Esophagus squamous epithelium (tissue), 5 donors: ENCODE measurements at places on chromosomes 5 and 9.

DNA sequence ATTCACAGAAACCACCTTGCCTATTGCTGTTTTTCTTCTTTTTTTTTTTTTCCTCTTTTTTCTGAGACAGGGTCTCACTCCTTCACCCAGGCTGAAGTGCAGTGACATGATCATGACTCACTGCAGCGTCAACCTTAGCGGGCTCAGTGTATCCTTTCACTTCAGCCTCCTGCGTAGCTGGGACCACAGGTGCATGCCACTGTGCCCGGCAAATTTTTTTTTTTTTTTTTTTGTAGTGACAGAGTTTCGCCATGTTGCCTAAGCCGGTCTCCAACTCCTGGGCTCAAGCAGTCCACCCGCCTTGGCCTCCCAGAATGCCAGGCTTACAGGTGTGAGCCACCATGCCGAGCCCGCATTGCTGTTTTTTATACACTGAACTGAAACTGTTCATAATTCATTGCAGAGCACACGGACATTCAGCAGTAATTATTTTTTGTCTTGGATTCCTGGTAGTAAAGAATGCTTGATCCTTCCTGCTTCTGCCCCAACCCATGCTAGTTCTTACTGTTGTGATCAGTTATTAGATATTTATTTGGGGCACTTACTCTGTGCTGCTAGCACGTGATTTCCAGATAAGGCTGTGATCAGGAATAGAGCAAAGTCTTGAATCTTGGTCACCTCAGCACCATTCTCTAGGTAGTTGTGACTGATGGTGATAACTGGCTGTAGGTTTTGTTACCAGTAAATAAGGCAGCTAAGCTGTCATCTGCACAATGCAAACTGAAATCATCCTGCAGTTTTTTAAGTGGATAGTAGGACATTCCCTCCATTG is 14.0 kb downstream of the MAP3K1 start:
- DNase-seq = no peak

- DNase-seq = peak; percentile 20
Measured at GRCh38 chr5:56415356-56415765, 182.2 kb upstream of the ANKRD55 start.

DNA sequence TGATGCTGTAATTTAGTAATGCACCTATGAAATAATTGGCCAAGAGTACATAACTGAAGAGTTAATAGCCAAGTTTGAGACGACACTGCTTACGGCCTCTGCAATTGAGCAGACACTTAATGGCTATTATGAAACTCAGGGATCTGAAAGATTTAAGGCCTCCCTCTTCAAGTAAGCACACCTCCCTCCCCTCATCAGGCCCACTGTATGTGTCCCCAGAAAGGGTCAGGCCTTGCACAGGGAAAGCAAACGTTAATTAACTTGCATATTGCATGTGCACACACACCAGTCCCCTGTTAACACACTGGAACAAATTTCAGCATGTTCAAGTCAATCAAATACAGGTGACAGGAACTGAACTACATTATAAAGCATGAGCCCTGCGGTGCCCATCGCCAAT is 163.6 kb downstream of the SPOCK1 start:
- no peak for DNase-seq

GRCh38 chr5:1821862-1822261 is 20.7 kb downstream of the NDUFS6 start:
- no peak for DNase-seq

GRCh38 chr5:170466988-170467707 is 36.7 kb upstream of the KCNIP1 start:
- no peak for DNase-seq

GRCh38 chr9:123425836-123426365 is 69.9 kb downstream of the CRB2 start:
- no peak for DNase-seq

GRCh38 chr9:2817999-2818803 is 25.7 kb downstream of the PUM3 start:
- no peak for DNase-seq

DNA sequence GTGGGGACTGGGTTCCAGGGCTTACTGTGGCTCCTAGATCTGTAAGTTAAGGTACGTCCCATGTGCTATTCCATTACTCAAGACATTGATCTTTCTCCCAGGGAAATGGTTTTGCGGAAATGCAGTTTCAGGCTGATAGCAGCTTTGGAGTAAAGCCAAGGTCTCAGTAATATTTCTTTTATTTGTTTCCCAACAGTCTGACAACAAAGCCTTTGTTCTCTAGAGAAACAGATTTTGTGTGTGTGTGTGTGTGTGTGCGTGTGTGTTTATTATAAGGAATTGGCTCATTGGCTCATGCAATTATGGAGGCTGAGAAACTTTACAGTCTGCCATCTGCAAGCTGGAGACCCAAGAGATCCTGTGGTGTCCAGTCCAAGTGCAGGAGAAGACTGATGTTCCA is 12.1 kb upstream of the POC5 start:
- no peak for DNase-seq

DNA sequence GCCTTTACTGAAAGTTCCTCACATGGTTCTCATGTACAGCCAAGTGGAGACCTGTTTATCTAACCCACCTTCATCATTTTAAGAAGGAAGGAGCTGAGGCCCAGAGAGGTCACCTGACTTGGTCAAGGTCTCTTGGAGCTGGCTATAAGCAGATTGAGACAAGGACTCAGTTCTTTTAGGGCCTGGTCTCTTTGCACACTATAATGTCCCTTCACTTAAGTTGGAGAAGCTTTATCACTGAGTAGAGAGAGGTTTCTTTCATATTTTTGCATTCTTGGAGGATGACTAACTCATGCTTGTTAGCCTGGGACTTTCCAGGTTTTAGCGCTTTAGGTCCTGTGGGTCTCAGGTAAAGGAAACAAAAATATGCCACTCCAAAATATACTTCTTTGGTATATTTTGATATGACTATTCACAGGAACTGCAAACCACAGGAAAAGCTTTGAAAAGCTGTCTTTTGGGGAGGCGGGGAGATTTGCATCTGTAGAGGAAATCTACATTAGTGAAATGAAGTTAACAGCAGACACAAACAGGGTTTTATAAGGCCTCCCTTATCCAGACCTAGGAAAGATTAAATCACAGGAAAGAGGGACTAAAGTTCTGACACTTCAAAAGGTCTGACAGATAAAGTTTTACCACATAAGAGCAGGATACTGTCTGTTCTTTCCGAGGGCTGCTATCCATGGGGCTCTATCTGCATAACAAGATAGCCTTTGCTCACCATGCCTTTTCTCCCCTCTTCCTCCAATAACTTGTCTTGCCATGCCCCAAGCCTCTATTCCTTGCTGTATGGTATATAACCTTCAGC is 95.8 kb upstream of the ANKRD55 start:
- no peak for DNase-seq

- DNase-seq = no peak
Measured at GRCh38 chr5:173665326-173665725, 48.9 kb upstream of the BOD1 start.

DNA sequence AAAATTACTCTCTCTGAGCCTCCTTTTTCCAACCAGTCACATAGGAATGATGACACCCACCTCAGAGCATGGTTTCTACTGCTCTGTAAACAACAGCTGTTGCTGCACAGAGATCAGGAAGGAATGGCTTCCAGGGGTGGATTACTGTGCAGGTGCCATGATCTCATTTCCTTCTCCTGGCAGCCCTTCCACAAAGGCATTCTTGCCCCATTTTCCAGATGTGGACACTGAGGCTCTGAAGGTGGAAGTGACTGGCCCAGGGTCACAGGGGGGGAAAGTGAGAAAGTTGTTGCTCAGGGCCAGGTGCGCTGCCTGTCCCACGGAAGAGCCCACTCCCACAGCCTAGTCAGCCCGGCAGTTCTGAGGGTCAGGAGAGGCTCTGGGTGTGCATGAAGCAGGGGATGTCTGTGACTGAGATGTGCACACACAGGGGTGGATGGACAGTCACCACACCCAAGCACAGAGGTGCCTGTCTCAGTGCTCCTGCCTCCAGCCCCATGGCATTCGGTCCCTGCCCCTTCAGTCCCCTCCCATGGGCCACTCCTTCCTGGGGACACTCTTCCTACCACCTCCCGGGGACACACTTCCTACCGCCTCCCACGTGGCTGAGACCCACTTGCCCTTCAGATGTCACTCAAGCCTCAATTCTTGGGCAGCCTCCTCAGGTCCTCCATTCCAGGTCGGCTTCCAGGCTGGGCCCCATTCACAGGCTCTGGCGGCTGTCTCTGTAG is 17.0 kb downstream of the FGFR4 start:
- no peak for DNase-seq

DNA sequence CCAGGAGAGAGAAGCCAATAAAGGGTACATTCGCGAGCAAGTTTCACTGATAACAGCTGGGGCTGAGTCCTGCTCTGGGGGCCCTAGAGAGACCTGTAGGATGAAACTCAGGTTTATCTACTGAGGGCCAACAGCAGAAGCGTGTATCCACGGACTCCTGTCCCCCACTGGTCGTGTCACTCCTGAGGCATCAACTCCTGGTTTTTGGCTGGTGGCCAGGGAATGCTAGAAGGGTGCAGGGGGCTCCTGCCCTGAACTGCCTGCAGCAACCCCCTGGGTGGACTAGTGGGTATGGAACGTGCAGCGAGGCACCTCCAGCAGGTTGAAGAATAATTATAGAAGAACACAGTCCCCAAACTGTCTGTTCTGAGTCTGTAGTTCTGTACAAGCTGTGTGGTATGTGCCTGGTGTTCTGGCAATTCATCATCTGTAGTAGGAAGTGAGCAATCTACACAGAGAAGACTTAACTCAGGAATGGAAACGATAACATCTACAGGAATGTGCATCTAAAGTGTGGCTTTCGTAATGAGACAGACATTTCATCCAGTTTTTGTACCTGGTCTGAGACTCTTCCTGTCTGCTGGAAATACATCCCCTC is 64.5 kb upstream of the GNA14 start:
- DNase-seq = no peak

GRCh38 chr5:78560000-78560855 is 88.3 kb downstream of the LHFPL2 start:
- DNase-seq = no peak

- DNase-seq = no peak
Measured at GRCh38 chr9:74444369-74444768, 52.8 kb upstream of the RORB start.

GRCh38 chr5:168365581-168366081 is 74.2 kb downstream of the WWC1 start:
- no peak for DNase-seq

- no peak for DNase-seq
Measured at GRCh38 chr5:30600892-30601291, 592.6 kb upstream of the CDH6 start.

- DNase-seq = no peak
Measured at GRCh38 chr5:31033295-31033694, 160.2 kb upstream of the CDH6 start.

GRCh38 chr9:71791875-71792274 is 23.6 kb upstream of the CEMIP2 start:
- no peak for DNase-seq

- DNase-seq = no peak
Measured at GRCh38 chr9:112487799-112488340, 1.2 kb downstream of the KIAA1958 start.

- DNase-seq = no peak
Measured at GRCh38 chr5:151249281-151249680, 3.7 kb upstream of the GM2A start.

DNA sequence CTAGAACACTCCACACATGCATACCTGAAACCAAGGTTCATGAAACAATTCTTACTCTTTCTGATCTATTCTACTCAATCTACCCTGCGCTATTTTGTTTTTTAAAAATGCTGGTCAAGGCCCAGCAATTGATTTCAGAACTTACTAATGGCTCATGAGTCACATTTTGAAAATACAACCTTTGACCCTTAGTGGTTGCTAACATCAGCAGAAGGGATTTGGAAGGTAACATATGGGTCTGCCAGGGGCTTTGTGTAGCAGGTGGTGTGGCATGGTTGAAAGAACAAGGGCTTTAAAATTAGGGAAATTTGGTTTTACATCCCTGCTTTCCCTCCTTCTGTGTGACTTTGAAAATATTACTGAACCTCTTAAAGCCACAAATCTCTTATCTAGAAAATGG is 101.4 kb downstream of the ATG10 start:
- no peak for DNase-seq

DNA sequence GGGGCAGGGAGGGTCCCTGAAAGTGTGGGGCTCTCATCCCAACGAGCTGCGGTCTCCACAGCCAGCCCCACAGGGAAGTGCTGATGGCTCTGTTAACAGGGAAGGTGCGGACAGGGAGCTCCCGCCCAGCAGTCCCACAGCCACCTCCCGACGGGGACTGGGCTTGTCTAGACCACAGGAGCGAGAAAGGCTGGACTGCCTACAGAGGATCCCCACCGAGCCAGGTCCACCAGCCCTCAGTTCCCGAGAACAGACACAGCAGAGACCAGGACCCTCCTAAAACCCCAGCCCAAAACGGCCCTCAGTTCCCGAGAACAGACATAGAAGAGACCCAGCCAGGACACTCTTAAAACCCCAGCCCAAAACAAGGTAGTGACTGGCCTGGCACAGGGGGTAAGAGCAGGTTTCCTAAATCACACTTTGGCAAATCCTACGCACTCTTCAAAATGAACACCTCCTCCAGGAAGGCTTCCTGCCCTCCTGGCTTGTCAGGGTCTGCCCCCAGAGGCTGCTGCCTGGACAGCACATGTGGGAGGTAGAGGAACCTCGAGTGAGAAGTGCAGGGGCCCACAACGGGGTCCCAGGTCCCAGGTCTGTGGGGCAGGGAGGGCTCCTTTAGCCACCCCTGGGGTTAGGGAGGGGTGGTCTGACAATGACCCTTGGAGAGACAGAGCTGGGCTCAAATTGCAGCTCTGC is 86.1 kb upstream of the SARDH start:
- no peak for DNase-seq

DNA sequence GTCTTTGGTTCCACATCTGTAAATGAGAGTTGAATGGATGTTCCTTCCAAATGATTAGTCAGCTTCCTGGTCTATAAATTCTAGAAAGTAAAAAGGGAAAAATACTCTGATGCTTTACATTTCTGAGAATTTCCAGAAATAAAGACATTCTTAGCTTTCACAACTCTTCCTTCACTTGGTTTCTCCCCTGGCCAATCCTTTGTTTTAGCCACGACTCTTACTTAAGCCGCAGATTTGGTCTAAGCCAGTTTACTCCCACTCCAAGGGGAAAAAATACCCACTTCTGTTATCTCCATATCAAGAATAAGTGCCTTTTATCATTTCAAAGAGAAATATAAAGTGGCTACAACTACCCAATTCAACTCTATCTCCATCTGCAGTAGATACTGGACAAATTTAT is 29.7 kb downstream of the PWWP2A start:
- DNase-seq = no peak

DNA sequence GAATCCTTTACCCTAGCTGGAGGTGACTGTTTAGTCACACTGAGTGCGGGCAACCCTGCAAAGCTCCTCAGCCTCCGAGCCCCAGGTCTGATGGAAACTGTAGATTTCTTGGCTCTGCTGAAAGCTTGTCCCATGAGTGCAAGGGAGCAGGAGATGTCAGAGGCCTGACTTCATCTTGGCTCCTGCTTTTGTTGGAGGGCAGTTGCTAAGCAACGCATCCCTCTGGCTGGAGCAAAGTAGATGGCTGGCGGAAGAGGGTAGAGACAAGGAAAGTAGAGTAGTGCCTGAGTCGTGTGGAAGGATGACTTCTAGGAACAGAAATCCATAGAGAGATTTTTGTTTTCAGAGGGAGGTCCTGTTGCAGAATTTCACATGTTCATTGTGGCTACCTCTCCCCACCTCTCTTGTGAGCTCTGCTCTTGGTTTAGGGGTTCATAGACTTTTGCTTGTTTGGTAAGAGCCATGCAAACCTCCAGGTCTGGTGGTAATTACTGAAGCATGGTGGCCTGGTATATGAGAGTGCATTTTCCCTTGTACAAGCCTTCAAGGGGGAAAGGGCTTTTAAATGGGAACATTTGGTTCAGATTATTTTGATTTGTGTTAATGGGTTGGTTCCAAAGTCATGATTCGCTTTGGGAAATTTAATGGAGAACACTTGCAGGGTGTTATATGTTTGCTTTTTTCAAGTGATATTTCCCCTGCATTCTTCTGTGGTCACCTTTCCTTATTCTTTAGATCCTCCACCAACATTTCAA is 71.5 kb downstream of the ARHGAP26 start:
- DNase-seq = no peak
